SJCRH30 (cell line): ENCODE measurements at places on chromosomes 7 and 10. TPM values are rescaled to one million over a fixed set of nuclear protein-coding genes. Genes with fewer than 3 reads are reported as not detected.

DNA sequence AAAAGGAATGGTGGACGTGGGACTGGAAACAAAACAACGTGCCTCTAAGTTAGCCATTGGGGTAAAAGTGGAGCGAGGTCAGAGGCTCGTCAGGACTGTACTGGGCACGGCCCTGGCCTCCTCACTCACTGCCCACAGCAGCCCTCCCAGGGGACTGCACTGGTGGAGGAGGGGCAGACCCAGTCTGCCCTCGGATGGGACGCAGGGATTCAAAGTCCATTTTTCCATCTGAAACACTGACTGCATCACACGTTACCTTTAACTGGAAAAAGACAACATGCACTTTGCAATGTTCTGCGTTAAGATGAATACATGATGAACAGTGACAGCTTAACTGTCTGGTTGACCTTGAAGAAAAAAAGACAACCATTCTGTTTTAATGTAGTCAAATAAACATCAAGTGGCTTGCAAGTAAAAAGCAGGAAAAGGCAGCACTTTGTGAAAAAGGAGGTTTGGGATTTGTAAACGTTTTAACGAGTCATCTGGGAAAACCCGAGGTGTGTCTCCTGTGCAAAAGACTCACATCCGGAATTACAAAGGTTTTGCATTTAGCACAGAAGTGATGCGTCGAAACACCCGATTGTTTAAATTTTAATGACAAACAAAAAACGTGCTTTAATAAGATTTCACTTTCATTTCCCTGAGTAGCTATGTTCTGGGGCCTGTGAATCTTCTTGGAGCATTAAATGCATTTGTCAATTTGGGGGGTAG lies 18.8 kb downstream of the KLF6 start:
- no peak for DNase-seq

DNA sequence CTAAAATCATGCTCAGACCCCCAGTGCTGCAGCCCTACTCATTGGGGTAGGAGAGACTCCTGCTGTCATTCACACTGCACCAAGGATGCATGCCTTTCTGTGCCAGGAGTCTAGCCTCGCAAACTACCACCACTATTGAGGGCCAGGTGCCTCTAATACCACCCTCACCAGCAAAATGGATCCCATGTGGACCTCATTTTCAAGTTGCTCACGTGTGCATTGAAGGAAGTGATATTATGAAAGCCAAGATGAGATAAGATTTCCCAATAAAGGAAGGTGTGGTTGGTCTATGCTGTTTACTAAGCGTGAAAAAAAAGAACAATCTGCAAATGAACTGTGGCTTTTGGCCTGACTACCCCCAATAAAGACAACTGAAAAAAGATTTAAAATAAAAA lies 7.2 kb upstream of the LAMTOR4 start:
- DNase-seq: no peak

DNA sequence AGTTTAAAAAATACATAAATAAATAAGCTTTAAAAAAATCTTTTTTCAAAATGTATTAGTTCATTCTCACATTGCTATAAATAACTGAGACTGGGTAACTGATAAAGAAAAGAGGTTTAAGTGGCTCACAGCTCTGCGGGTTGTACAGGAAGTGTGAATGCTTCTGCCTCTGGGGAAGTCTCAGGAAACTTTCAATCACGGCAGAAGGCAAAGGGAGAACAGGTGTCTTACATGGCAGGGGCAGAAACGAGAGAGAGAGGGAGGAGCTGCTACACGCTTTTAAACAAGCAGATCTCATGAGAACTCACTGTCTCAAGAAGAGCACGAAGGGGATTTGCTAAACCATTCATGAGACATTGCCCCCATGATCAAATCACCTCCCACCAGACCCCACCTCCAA lies 114.6 kb downstream of the DNAJC1 start:
- DNase-seq: peak; percentile 61

DNA sequence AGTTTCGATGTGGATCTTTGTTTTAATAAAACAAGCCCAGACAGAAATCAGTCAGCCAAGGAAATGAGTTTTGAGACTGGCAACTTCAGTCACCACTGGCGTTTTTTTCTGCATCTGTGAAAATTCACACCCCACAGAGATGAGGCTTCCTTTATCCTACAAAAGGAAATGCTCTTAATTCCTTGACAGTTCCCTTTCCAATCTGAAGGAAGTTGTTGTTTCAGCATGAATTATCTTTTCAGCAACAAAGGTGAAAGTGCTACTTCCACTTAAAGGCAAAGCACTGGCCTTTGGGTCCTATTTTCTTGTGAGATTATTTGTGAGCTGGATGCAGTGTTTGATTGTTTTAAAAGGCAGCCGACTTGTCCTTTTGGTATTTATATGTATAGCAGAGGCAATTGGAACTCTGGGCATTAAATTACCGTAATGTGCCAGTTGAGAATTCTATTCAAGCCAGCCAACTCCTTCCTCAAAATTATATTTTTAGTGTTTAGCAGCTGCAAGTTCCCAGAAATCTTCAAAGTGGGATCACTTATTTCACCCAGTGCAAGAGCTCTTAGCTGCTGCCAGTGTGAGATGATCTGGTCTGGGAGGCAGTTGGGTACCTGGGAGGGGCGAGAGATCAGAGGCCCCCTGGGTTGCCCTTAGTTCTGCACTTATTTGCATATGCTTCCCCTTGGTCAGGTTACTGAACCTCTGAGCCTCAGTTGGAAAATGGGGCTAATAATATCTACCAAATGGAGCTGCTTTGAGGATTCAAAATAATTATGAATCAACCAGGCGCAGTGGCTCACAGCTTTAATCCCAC lies 427.1 kb downstream of the GALNT17 start:
- no peak for DNase-seq

DNA sequence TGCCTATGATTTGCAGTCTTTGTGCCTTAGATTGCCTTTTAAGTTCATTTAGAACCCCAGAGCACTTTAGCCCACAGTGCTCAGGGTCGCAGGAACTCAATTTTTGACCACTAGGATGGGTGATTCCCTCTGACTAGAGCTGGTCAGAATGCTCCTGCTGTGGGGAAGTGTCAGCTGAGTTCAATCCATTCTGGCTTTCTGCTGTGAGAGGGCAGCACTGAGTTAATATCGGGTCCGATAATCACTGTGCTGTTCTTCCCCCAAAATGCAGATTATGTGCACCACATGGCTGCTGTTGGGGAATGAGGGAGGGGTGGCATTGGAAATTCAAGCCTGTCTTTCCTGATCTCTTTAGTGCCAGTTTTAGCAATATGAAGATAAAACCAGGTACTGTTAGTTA lies 886.4 kb downstream of the DNAJB9 start:
- DNase-seq: no peak

- DNase-seq: peak; percentile 81
Observed at GRCh38 chr10:121662945-121663917, 65.0 kb upstream of the FGFR2 start.

DNA sequence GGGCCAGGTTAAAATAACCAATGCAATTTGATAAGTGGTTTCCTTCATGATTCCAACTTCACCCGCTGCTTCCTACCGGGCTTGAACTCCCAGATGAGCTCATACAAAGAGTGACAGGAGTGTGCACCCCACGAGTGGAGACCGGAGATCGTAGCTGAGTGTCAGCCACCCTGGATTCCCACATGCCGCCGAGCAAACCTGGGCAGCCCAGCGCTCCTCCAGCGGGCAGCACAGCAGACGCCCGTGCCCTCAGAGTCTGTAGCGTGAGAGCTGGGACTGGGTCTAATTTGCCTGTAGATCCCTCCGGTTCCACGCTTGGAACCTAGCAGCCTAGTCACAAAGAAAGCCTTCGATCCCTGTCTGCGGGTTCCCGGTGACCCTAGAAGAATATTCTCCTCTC lies 476.1 kb upstream of the MGMT start:
- DNase-seq: no peak

- no peak for DNase-seq
Observed at GRCh38 chr10:51894771-51895578, 195.6 kb upstream of the CSTF2T start.

GRCh38 chr7:218896-219580 lies 26.7 kb downstream of the FAM20C start:
- DNase-seq: no peak

GRCh38 chr7:77330169-77330882 lies 85.8 kb downstream of the GSAP start:
- DNase-seq: no peak

GRCh38 chr7:64294701-64295420 lies 18.9 kb upstream of the ZNF736 start:
- DNase-seq: no peak

DNA sequence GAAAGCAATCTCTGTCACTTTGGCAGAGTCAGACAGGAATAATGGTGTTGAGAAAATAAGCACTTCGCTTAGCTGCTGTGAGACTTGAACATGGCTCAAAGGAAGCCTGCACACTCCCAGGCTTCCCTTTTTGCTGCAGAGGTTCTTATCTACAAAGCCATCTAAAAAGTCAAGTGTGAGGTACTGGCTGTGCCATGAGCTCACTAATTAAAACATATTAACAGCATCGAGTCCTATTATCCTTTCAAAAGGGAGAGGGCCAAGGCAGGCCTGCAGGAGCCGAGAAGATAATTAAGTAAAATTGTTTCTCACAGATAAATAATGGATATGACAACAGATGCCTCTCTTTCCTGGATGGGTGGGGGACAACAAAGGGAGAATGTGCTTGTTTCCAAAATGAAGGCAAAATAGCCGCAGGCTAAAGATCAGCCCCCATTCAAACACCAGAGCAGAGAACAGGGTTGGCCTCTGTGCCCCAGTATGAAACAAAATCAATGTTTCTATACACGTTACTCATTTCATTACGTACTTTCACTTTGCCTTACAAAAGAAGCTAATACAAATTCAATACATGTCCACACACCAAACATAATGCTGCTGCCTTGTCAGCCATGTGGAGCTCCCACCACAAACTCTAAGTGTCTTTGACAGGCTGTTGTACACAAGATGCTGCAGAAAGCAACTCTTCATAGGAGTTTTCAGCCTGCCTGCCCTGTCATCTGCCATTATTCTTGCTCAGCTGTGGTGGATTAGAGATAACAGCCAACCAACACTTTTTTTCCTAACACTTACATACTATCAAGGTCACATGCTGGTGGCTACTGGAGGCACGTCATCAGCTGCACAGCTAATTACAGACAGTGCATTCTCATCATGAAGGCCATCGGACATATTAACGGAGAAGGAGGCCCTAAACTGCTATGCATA lies 55.3 kb downstream of the ELAPOR2 start:
- DNase-seq: no peak

DNA sequence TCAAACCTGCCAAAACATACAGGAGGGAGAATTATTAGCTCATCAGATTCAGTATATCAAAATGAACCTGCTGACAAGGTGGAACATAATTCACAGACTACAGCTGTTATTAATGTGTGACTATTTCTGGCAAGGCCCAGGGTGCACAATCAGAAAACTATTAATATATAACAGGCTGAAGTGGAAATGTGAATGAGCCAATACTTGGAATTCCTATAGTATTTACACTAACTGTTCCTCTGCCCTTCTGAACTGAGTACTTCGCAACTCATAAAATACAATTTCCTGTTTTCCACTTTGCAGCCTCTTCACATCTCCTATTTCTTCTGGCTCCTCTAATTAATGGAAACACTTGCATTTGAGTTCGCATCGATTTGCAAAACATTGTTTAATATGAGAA lies 330.8 kb downstream of the DPP6 start:
- DNase-seq: no peak

DNA sequence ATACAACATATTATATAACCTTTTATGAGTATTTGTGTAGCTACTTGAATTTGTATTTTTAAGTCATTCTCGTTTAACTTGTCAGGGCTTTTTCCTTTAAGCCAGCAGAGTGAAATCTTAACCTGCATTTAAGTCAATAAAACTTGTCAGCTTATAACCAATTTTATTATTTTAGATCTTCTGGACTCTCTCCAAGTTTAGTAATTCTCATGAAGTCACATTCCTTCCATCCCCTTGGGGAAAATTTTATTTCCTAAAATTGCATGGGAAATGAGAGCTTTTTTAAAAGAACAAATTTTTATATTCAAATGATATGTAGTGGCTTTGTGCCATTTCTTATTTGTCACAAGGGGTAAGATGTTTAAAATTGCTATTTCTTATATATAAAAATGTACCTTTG lies 74.0 kb downstream of the SEPTIN7 start:
- DNase-seq: no peak

- no peak for DNase-seq
Observed at GRCh38 chr7:27194002-27194352, 5.9 kb downstream of the HOXA13 start.

DNA sequence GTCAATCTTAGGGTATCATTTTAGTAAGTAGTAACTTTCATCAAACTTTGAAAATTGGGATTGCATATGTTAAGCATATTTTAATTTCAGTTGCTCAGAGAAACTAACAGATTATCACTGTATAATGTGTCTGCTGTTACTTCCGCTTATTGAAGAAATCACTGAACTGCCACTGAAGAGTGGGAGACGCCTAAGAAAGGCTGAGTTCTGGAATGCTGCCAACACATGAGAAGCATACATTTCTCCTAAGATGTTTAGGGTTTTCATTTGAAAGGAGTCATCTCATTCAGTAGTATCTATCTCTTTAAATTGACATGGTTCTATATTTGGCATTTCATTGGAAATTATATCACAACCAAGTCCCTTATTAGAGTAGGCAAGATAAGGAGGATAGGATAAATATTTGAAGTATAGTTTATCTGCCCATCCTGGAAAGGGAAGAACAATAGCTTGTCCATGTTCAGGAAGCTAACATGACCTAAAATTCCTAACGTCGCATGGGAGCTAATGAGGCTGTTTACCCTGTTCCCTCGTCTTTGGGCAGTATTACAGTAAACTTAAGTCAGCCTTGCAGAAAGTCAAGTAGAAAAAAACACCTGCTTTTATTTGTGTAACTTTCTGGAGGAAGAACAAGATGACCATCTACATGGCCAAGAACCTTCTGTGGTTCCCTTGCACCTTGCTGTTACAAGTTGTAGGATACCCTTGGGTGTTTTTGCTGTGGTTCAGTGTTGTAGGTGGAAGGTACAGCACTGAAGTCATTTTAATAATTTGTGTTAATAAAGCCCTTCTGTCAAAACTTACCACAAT lies 67.3 kb downstream of the NHLRC2 start:
- no peak for DNase-seq

- DNase-seq: peak; percentile 40
Observed at GRCh38 chr10:52818019-52818418, 45.4 kb upstream of the MBL2 start.

DNA sequence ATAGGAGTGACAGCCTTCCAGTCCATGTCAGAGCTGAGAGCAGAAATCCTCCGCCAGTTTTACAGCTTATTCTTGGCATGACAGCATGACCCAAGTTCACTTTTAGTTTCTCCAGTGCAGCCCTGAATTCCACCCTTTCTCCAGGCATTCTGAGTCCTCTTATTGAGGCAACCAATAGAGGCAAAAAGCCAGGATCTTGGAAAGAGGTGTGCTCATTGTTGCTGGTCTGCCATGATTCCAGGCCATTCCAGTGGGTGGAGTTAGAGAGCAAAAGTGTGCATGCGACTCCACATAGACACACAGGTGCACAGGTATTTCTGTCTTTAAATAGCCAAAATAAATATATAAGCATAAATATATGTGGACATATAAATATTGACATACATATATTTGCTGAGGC lies 224.7 kb upstream of the ADARB2 start:
- DNase-seq: no peak

HOGA1 gene
- 1.7 and 3.5 TPM in 2 replicates for total RNA-seq

SUGCT gene
- 4.4 and 4.8 TPM in 2 replicates for total RNA-seq

CYP26A1 gene
- total RNA-seq: not detected in 2 replicates

FRAT1 gene
- total RNA-seq: 2.1 and 2.7 TPM in 2 replicates

RNF133 gene
- total RNA-seq: not detected in 2 replicates

TMEM213 gene
- total RNA-seq: not detected in 2 replicates

SHH gene
- not detected in 2 replicates for total RNA-seq
